Hindlimb muscle (tissue), 1 donor: ENCODE measurements at places on chromosomes 1 and 21. TPM values are rescaled to one million over a fixed set of nuclear protein-coding genes. Genes with fewer than 3 reads are reported as not detected.

The ANKRD34A gene
- polyA plus RNA-seq, result 1.2 TPM

The FAM110D gene
- polyA plus RNA-seq, result 0.98 TPM

The TTLL7 gene
- polyA plus RNA-seq, result 26.6 TPM

The GBP7 gene
- polyA plus RNA-seq, result not detected

The CDC42BPA gene
- polyA plus RNA-seq, result 28.8 TPM

DNA sequence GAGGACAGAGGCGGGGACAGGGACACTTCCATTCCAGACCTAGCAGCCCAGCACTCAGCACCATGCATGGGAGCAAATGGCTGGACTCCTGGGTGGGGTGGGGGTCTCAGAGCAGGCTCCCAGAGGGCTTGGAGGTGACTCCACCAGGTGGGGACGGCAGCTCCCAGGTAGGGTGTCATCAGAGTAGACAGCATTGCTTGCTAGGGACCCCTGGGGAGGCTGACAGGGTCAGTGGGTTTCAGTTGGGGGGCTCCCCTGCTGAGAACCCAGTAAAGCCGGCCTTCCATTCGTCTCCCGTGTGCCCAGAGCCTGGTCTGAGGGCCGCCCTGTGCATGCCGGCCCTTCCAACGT lies 4.8 kb upstream of the GJC2 start:
- DNase-seq, result no peak

GRCh38 chr1:7426780-7427604 lies 344.1 kb upstream of the VAMP3 start:
- DNase-seq, result no peak

- DNase-seq, result peak; percentile 6
Measured at GRCh38 chr1:112579801-112580510, 39.0 kb downstream of the ST7L start.

DNA sequence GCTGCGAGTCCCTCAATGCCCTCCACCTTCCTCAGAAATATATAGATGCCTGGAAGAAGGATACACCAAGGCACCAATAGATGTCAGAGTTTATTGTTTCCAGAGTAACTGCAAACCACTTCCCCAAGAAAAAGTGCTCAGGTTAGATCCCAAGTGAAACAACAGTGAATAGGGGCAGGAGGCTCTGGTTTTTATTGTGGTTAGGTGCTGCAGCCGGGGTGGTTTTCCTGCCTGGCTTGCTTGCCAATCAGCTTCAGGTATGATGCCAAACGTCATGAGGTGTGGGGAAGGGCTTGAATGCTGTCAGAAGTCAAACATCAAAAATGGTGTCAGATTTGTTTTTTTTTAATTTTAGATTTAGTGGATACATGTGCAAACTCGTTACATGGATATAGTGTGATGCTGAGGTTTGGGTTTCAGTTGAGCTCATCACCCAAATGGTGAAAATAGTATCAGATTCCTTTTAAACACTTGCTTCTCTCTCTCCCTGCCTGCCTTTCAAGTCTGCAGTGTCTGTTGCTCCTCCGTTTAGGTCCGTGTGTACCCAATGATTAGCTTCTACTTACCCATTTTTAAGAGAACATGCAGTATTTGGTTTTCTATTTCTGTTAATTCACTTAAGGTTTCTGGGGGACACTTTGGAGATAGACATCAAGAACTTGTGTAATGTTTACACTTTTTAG lies 1317.0 kb downstream of the MRPL39 start:
- no peak for DNase-seq

DNA sequence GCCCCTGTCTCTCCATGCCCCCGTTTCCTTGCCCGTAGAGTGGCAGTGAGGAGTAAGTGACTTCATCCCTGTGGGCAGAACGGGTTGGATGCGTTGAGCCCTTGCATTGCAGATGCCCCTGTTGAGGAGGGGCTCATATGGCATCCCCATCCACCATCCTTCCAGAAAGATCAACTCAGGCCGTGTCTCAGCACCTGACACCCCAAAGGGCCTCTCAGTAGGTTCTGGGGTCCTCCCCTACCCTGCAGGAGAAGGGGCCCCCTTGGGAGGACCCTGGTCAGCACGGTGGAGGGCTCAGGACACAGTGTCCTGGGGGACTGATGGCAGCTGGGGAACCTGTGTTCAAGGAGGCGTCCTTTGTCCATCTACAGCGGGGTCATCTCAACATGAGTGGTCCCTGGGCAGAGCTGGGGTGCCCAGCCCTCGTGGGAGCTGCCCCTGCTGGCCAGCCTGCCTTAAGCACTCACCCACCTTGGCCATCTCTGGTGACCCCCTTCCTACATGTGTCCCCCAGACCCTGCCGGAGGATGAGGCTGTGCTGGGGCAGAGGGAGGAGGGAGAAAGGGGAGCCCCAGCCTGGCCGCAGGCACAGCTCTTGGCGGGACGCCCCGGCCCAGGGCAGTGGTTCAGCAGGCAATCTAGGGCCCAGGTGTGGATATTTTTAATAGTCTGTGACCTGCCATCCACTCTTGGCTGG lies 48.2 kb upstream of the ACTRT2 start:
- no peak for DNase-seq

DNA sequence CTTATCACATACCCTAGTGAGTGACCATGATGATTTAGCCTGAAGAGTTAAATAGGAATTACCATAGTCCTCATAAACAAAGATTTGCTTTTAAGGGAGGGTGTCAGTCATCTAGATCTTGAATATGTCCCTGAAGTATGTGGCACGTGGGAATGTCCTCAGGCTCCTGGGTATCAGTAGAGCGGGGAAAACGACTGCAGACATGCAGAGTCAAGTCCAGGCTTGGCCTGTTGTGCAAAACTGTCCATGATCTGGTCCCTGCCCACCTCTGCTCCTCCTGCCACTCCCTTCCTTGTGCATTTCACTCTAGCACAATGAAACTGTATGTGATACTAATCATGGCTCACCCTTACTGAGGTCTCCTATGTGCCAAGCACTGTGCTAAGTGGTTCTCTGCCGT lies 12.9 kb downstream of the MOV10 start:
- DNase-seq, result no peak

DNA sequence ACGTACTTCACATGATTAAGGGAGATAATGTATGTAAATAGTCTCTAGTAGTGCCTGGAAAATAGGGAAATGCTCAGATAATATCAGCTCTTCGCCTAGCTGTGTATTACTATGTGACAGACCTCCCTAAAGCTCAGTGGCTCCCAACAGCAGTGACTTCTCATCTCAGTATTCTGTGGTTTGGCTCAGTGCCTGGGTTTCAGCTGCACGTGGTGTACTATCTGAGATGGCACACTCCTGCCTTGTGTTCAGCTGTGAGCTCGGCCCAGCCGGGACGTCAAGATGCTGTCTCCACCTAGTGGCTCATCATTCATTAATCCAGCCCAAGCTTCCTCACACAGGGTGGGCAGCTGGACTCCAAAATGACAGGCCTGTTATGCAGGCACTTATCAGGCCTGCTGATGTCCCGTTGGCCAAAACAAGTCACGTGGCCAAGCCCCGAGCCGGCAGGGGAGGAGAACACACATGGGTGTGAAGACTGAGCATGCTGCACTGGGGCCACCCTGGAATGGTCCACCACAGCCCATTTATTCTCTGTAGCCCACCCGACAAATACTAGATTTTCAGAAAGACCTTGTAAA lies 17.8 kb downstream of the SLFNL1 start:
- peak; percentile 87 for DNase-seq

DNA sequence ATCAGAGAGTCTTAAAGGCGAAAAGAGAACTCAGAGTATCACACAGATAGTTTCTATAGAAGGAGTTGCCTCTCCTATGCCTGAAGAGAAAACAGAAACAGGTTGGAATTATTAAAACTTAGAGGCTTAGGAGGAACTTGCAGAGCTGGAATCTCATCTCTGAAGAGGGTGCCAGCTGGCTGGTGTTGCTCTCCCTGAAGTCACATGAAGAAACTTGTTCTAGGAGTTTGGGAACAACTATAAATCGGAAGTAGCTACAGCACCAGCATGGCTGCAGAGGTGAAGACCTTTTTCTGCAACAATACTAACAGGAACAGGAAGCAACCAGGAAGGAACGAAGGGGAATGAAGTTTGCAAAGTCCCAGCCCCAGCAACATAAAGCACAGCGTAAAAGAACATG lies 35.8 kb downstream of the FMO3 start:
- peak; percentile 65 for DNase-seq

DNA sequence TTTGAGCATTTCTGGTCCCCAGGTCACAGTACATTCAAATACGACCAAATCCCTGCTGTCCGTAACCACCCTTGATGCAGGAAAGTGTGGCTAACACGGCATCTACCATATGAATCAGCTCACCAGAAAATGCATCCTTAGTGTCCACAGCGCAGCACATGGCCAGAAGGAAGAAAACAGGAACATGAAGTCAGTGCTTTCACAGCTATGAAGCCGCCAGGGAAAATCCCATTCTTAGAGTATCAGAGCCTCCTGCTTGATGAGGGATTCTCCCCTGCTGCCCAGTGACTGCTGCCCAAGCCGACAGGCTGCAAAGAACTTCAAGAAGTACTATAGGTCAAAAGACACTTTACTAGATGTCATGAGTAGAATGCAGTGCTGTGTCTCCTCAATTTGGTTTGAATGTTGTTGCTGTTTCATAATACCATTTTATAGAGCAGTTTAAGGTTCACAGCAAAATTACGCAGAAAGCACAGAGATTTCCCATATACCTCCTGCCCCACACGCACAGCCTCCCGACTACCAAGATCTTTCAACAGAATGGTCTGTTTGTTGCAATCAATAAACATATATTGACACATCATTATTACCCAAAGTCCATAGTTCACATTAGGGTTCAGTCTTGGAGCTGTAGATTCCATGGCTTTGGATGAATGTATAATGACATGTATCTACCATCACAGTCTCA lies 14.5 kb downstream of the TIAM1 start:
- no peak for DNase-seq

DNA sequence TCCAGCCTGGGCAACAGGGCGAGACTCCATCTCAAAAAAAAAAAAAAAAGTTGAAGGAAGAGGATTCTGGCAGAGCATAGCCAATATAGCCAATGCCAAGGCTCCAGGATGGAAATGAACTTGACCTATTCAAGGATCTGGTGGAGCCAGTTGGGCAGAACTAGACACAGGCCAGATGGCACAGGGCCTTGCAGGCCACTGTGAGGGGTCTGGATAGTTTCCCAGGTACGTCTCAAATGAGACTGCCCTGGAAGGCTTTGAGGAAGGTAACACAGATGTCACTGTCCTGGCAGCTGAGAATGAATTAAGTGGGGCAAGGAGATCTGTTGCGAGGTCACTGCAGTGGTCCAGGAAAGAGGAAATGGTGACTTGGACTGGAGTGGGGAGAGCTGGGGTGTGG lies 12.0 kb upstream of the ARHGEF19 start:
- DNase-seq, result no peak

- no peak for DNase-seq
Measured at GRCh38 chr1:56686169-56686568, 41.1 kb downstream of the PRKAA2 start.

DNA sequence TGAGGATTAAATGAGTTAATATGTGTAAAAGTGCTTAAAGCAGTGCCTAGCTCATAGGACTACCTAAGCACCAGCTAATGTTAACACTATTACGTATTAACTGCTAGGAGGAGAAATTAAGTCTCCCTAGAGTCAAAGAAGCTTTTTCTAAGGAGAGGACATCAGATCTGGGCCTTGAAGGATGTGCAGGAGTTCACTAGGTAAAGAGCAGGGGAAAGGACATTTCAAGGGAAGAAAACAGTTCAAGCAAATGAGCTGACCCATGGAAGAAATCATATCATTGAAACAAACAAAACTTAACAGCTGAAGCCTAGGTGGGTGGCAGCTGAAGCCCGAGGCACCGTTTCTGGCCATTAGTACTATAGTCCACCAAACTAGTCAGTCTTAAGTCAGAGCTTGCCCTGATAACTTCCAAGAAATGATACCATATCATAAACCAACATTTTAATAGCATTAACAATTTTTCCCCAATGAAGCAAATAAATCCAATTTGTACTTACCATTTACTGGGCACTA lies 46.7 kb downstream of the TRIT1 start:
- no peak for DNase-seq

DNA sequence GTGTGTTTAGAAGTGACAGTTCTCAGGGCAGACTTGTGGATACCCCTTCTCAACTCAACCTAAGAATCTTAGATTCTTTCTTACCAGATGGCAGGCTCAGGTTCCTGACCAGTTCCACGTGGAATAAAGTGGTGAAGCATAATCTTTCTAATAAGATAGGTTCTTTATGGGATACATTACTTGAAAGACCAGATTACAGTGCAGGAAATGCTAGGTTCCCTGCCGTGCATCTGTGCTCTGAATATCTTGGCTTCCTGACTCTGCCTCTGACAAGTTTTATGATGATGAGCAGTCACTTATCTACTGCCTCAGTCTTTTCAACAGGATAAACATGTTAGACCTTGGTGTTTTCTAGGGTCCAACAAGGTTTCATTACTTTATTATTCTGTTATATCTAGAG lies 207.9 kb upstream of the CACYBP start:
- DNase-seq, result no peak

DNA sequence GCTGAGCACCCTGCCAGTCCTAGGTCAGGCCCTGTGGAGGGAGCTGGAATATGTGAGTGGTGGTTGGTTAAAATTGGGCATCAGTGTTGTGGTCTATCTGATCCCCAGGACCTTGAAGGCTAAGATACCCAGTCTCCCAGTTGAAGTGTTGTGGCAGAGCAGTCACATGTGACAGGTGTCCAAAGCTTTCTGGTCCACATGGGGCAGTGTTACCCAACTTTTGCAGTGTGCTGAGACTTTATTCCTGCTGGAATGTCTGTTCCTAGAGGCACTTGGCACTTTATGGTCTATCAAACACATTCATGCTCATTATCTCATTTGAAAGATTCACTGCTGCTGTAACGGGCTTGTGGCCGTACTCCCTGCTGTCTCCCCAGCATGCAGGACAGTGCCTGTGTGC lies 21.0 kb upstream of the LORICRIN start:
- DNase-seq, result no peak

GRCh38 chr1:27525296-27526272 lies 35.6 kb upstream of the WASF2 start:
- DNase-seq, result peak; percentile 68
